ENCODE measurements at places on chromosomes 2 and 18.

DNA sequence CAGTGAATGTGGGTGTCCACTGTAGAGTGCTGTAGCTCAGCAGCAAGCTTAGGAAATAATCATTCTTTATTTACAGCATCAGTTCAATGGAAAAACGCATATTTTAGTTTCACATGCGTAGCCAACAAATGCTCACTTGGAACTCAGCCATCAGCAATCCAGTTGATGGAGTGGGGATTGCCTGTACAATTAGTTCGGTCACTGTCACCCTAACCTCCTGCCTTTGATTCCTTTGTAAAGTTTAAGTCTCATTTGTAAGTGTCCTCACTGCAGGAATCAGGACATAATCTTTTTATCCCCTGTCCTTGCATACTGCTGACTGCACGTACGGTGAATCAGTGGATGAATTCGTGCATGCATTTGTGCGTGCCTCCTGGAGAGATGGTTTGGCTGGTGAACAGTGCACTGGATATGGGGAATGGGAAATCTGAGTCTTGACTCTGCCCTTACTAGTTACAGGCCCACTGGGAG, 55.9 kb downstream of the RAB31 start:
- DNase-seq, result no peak

DNA sequence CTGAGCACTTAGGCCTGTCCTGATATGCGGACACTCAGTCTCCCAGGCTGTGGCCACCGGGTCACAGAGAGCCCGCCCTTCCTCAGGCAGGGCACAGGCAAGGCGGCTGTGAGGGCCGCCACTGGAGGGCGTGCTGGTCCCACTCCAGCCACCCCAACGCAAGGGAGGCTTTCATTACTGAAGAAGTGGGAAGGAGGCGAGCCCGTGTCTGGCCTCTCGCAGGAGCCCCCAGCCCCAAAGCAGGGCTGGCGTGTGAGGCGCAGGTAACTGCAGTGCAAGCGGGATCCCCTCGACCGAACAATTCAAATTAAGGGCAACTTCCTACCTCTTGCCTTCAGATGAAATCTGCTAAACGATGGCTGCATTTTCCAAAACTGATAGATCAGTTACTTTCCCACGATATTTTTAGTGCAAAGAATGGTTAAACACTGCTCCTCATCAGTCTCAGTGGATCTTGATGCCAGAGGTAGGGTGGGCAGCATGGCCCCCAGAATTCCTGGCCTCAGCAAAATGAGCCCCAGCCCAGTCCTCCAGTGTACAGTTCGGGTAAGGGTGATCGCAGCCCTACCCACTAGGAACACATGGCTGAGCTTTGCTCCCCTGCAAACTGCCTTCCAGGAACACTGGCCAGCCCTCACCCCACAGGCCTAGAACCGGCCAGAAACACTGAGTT, 97.2 kb downstream of the SEPTIN10 start:
- DNase-seq, result peak; percentile 78

- no peak for DNase-seq
Measured at GRCh38 chr18:58241877-58242276, 197.9 kb downstream of the NEDD4L start.

- DNase-seq, result no peak
Measured at GRCh38 chr2:143296089-143296488, 166.9 kb downstream of the ARHGAP15 start.

- DNase-seq, result no peak
Measured at GRCh38 chr18:63262369-63263335, 56.9 kb downstream of the BCL2 start.

- no peak for DNase-seq
Measured at GRCh38 chr2:33337981-33338380, 138.5 kb upstream of the RASGRP3 start.

DNA sequence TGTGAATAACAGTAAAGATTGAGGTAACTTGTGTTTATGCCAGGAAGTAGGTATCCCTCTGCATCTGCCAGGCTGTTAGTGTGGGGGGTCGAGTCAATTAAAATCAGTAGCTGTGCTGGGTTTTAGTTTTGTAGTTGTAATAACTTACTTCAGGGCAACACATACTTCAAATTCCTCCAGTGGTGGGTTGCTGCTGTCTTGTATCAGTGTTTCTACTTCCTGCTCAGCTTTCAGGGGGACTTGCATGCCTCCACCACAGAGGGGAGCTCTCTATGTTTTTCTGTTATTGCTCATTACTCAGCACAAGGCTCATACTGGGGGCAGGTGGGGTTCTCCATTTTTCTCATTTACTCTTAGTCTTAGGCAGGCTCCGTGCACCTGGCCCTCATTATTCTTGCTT, 136.8 kb downstream of the CAPN13 start:
- DNase-seq, result no peak

DNA sequence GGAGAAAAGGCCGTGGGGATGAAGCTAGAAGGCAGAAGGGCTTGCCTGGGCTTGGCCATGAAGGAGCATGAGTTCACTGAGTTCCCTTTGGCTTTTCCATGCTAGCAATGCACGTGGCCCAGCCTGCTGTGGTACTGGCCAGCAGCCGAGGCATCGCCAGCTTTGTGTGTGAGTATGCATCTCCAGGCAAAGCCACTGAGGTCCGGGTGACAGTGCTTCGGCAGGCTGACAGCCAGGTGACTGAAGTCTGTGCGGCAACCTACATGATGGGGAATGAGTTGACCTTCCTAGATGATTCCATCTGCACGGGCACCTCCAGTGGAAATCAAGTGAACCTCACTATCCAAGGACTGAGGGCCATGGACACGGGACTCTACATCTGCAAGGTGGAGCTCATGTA, 2.9 kb downstream of the CTLA4 start:
- DNase-seq, result no peak

DNA sequence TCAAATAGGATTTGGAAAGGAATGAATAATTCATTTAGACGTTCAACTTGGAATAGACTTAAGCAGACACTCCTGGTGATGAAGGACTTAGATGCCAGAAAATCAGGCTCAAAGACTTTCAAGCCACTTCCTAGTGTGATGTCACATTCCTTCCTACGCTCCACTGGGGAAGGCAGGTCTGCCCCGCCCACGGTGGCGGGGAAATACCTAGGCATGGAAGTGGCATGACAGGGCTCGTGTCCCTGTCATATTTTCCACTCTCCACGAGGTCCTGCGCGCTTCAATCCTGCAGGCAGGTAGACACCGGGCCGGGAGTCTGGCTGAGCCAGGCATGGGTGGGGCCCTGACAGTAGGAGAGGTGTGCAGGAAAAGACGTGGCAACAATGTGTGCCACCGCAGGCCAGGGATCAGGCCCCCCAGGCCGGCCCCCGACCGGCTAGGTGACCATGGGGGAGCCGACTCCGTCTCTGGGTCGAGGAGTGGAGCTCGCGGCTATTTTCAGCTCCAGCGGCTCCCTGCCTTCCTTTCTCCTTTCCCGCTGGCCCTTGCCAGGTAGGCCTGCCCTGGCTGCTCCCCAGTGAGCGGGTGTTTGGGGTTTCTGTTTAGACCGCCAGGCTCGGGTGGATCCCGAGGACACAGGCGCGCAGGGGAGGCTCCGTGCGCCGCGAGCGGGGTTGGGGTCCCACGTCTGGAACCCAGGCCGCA, at the start of gene IL1RL2:
Gene IL1RL2, plus strand, starts transcription at position 233 of the 705 bp plus-strand sequence. CDS start 845 bp downstream, outside the sequence.
- DNase-seq, result no peak

- DNase-seq, result no peak
Measured at GRCh38 chr2:227849906-227850305, 21.5 kb upstream of the DAW1 start.

DNA sequence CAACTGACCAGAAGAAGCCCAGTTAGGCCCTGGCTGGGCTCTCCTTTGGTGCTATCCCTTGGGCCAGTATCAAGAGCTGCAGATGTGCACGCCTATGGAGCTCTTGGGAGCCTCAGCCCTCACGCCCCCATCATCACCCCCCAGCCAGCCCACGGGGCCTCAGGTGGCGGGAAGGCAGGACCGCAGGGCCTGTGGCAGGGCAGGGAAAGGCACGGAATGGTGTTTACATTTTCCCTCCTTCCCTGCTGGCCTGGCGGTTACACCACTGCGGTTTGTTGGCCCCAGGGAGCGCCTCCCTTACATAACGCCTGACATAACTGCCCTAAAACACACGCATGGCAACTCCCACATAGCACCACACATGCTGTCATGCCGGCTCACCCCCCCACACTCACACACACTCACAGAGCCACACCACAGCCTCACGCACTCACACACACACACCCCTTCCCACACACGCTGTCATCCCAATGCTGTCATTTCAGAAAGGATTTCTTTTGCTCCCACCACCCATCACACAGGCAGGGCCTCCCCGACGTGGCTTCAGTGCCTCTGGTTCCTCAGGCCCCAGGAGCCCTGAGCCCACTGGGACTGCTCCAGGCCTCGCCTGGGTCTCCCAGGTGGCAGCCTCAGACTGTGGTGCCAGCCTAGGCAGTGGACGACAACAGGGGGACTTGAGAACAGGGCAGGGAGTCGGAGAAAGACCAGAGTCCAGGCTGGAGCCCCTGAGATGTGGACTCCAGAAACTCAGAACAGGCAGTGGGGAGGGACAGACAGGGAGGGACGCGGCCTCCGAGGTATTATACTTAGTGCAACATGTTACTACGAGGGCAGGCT, 15.7 kb downstream of the ZFP36L2 start:
- peak; percentile 81 for DNase-seq

DNA sequence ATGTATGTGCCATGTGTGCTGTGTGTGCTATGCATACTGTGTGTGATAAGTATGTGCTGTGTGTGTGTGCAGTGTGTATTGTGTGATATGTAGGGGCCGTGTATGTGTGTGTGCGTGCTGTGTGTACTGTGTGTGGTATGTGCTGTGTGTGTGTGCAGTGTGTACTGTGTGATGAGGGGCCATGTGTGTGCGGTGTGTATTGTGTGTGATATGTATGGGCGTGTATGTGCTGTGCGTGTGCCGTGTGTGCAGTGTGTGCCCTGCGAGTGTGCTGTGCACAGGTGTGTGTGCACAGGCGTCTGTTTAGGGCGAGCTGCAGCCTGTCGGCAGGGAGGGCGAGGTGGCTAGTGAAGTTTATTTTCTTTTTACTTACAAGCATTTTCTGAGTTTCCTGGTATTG, 16.1 kb downstream of the SNORC start:
- DNase-seq, result peak; percentile 21

DNA sequence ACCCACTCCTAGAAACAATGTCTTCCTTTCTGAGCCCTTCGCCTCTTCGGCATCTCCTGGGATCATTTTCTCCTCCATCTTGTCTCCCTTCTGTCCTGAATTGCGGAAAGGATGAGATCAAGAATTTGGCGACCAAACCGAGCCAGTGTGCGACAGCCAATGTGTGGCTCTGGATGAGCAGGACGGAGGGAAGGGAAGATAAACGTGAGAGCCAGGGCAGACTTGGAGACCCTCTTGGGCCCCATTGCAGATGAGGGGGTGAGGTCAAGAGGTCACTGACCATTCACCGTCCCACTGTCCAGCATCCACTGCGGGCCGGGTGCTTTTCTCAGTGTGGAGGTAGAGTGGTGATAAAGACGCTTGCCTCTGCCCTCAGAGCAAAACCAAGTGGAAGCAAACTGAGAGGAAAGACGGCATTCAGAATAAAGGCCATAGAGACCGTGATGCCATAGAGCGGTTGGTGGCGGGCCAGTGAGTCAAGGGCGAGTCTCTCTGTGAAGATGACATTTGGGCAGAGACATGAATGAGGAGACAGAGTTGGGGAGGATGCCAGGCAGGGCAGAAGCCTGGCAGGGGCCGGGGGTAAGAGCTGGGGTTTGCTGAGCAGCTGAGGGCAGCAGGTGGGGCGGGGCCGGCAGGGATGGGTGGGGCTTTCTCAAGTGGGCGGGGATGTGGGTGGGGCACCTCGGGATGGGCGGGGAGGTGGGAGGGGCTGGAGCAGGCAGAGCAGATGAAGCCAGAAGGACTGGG, 55.6 kb downstream of the ACAA2 start:
- DNase-seq, result no peak

GRCh38 chr18:48500517-48500916, 38.3 kb upstream of the CTIF start:
- no peak for DNase-seq

DNA sequence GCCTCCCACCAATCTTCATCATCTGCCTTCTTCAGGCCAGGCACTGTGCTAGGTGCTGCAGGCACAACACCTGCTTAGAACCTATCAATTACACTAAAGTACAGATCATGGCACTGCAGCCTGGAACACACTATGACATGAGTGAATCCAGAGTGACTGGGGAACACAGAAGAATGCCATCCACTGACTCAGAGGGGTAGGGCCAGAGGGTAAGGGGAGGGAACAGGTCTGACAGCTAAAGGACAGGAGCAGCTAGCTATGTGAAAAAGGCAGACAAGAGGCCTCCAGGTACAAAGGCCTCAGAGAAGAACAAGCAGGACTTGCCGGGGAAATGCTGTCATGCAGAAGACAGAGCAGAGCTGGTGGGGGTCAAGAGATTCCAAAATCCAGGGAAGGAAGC, 53.3 kb upstream of the ACAA2 start:
- DNase-seq, result no peak
